Breast epithelium (tissue), 4 donors: ENCODE measurements at places on chromosomes 13 and 19.
A peak's percentile ranks its signal among the peaks of the same experiment; 100 is the strongest.

DNA sequence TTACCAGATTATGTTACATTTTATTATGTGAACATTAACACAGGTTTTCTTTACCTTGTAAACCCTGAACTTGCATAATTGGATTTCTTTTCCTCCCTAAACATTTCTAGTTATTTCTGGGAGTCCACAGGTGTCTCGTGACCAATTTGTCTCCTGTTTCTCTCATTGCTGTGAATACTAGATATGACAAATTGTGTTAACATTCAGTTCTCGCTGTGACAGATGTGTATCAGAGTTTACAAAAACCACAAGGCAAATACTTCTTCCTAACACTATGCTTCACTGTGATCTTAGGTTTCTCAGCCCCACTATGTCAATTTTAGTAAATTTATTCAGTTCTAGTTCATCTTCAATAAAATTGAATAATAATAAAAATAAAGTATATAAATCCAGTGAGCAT is 1554.9 kb downstream of the EFNB2 start:
- no peak overlapping the region for H3K4me3 ChIP-seq
- H3K4me1 ChIP-seq = no peaks in the 10 kb centered on the region
- no peak for DNase-seq
- H3K27ac ChIP-seq = no peak overlapping the region
- no peaks in the 10 kb centered on the region for H3K27me3 ChIP-seq

GRCh38 chr13:98284679-98285078 is 107.6 kb upstream of the RNF113B start:
- no peak overlapping the region for H3K27ac ChIP-seq
- H3K36me3 ChIP-seq = no peaks in the 10 kb centered on the region
- H3K27me3 ChIP-seq = no peaks in the 10 kb centered on the region
- H3K4me1 ChIP-seq = no peaks in the 10 kb centered on the region

DNA sequence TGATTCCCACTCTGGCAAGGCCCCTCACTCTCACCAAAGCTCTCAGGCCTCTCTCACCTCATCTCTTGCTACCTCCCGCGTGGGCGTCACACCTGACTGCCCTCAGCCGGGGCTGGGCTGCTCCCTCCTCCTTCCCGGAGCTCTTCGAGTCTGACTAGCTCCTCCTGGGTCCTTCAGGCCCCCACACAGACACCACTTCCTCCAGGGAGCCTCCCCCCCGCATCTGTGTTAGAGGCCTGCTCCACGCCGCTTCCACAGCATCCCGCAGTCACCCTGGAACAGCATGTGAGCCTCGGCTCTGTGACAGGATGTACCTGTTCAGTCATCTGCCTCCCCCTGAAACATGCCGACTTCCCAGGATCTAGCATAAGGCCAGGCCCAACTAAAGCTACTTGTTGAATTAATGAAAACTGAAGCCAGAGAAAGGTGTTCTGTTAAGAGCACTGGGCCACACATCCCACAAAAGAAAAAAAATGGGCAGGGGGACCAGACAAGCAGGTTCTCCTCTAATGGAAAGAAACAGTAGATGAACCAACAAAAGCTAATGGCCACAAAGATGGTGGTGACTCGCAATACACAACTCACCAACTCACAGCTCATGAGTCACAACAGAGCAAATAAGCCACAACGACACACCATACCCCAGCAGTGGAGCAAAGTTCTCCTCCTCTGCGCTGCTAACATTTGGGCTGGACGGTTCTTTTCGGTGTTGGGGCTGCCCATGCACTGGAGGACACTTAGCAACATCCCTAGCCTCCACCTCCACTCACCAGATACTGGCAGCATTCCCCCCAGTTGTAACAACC is 3.0 kb downstream of the PPP6R1 start:
- no peaks in the 10 kb centered on the region for H3K27me3 ChIP-seq
- peak overlapping the region; percentile 50 for H3K4me3 ChIP-seq
- H3K27ac ChIP-seq = peak overlapping the region; percentile 43
- peaks cover 9% of the 10 kb centered on the region for H3K4me1 ChIP-seq

DNA sequence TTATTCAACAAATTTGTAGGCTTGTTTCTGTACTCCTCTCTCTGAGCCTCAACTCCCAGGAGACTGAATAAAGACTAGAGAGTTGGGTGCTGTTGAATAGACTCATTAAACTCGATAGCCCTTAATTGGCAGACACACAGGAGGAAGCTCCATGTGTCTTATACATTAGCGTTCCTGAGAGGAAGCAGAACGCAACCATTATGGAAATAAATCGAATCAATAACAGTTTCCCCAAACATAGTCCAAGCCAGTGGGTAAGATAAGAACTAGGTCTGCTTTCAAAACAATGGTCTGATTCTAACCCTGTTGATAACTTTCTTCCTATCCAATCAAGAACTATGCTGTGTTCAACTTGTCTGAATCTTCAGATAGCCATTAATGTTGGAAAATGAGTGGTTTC is 118.1 kb upstream of the FNDC3A start:
- H3K27me3 ChIP-seq = no peaks in the 10 kb centered on the region
- H3K4me1 ChIP-seq = no peaks in the 10 kb centered on the region
- H3K27ac ChIP-seq = no peak overlapping the region
- no peak overlapping the region for H3K4me3 ChIP-seq
- no peaks in the 10 kb centered on the region for H3K36me3 ChIP-seq
- DNase-seq = no peak

DNA sequence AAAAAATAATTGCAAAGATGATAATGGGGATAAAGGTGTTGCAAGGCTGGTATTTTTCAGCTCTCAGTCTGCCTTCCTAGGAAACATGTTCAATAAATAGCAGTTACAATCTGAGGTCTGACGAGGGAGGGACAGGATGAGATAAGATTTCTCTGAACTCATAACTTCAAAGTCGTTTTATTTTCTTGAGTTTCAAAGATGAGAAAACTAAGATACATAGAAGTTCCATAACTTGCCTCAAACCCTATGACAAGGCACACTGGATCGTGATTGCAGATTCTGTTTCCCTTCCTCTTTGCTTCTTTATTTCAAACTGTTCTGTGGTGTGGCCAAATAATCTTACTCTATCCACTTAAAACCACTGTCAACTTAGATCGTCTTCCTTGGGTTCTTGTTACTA is 327.2 kb downstream of the GPC5 start:
- H3K27me3 ChIP-seq = no peaks in the 10 kb centered on the region
- DNase-seq = no peak
- H3K36me3 ChIP-seq = no peaks in the 10 kb centered on the region
- no peak overlapping the region for H3K4me3 ChIP-seq
- H3K4me1 ChIP-seq = no peaks in the 10 kb centered on the region
- H3K27ac ChIP-seq = no peak overlapping the region

DNA sequence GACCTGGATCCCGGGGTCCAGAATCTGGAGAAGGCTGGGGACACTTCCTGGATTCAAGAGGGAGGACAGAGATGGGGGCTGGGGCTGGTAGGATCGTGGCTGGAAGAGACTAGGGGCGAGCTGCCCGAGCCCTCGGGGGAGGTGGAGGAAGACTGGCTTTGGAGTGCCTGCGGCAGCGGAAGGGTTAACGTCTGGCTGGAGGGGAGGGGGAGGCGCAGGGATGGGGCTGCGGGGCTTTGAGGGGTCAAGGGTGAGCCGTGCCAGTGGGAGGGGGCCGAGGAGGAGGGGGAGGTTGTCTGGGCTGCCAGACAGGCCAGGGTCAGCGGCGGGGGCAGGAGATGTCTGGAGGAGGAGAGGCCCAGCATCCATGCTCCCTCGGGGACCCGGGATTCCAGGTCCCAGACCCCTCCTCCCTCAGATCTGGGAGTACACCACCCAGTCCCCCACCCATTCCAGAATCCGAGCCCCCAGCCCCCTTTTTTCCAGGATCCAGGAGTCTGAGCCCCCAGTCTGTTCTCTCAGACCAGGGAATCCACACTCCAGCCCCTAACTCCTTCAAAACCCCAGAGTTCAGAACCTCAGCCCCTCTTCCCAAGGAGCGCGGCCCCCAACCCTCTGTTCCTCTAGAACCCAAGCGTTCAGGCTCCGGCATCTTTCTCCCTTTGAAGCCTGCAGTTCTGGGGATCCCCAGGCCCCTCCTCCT is 3.2 kb upstream of the SPACA6 start:
- peaks cover 12% of the 10 kb centered on the region for H3K4me1 ChIP-seq
- no peaks in the 10 kb centered on the region for H3K27me3 ChIP-seq
- H3K27ac ChIP-seq = peak overlapping the region; percentile 96
- H3K36me3 ChIP-seq = no peaks in the 10 kb centered on the region
- DNase-seq = no peak

GRCh38 chr19:58581227-58582141 is 8.3 kb upstream of the MZF1 start:
- no peaks in the 10 kb centered on the region for H3K4me1 ChIP-seq
- peak overlapping the region; percentile 68 for H3K27ac ChIP-seq
- no peaks in the 10 kb centered on the region for H3K36me3 ChIP-seq
- no peak for DNase-seq
- no peak overlapping the region for H3K4me3 ChIP-seq

DNA sequence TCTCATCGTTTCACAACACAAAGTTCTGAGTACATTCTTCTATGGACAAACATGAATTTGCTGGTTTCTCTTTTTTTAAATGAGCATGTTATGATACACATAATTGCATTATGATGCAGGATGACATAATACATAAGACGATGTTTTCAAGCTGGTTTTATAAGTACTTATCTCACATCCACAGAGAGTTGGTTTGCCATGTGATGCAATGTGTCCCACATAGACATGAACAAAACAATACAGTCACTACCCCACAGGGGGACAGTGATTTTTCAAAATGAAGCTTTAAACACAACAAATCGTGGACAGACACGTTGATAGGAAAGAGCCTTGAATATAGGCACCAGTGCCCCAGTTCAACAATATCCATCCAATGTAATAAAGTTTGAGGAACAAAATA is 447.1 kb downstream of the KLF12 start:
- no peaks in the 10 kb centered on the region for H3K27me3 ChIP-seq
- no peaks in the 10 kb centered on the region for H3K4me1 ChIP-seq
- H3K4me3 ChIP-seq = no peak overlapping the region
- DNase-seq = no peak
- H3K27ac ChIP-seq = no peak overlapping the region

GRCh38 chr13:43251961-43252360 is 228.6 kb downstream of the DNAJC15 start:
- no peak overlapping the region for H3K4me3 ChIP-seq
- H3K4me1 ChIP-seq = no peaks in the 10 kb centered on the region
- H3K36me3 ChIP-seq = no peaks in the 10 kb centered on the region

DNA sequence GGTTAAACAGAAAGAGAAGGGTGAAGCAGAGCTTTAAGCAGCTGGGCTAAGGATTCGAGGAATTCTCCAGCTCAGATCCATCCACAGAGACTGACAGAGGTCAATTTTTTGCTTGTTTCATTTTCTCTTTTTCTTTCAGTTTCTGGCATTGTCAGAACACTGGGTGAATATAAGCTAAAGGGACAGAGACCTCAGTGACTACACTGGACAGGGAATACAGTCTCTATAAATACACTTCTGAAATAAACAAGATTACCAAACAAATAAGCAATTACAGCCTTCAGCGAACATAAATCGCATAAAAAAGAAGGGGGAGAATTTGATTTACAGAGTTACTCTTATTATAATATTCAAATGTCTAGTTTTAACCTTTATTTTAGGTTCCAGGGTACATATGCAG is 3.7 kb upstream of the ZNF441 start:
- no peak for DNase-seq
- H3K27ac ChIP-seq = no peak overlapping the region

- no peak overlapping the region for H3K27ac ChIP-seq
- H3K4me3 ChIP-seq = no peak overlapping the region
- no peaks in the 10 kb centered on the region for H3K36me3 ChIP-seq
- DNase-seq = no peak
- no peaks in the 10 kb centered on the region for H3K27me3 ChIP-seq
- no peaks in the 10 kb centered on the region for H3K4me1 ChIP-seq
Measured at GRCh38 chr19:16801600-16802013, 27.6 kb upstream of the SIN3B start.

DNA sequence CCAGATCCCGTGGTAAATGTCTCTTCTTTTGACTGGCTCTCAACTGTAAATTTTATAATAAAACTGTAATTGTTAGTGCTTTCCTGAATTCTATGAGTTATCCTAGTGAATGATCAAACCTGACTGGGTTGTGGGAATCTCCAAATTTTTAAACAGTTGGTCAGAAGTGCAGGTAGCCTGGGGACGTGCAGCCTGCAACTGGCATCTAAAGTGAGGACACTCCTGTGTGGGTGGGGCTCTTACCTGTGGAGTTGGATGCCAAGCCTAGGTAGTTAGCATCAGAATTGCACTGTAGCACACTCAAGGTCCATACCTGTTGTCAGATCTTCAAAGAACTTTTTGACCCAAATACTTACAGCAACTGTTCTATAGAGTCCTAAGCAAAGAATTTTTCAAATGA is 207.1 kb upstream of the NBEA start:
- no peak overlapping the region for H3K4me3 ChIP-seq
- no peaks in the 10 kb centered on the region for H3K27me3 ChIP-seq
- no peaks in the 10 kb centered on the region for H3K4me1 ChIP-seq
- no peak overlapping the region for H3K27ac ChIP-seq

GRCh38 chr13:52010890-52011631 is at the start of gene ATP7B:
TSS of gene ATP7B (minus strand) at chr13:52011450. CDS start at chr13:52011337, 113 bp downstream.
- no peaks in the 10 kb centered on the region for H3K36me3 ChIP-seq
- DNase-seq = no peak
- H3K27me3 ChIP-seq = no peaks in the 10 kb centered on the region

GRCh38 chr19:42108527-42109389 is 23.5 kb downstream of the POU2F2 start:
- H3K4me1 ChIP-seq = no peaks in the 10 kb centered on the region
- no peak overlapping the region for H3K27ac ChIP-seq
- H3K4me3 ChIP-seq = no peak overlapping the region
- no peaks in the 10 kb centered on the region for H3K27me3 ChIP-seq
- DNase-seq = no peak

GRCh38 chr13:102440259-102440936 is 38.5 kb upstream of the FGF14 start:
- no peaks in the 10 kb centered on the region for H3K4me1 ChIP-seq
- H3K4me3 ChIP-seq = no peak overlapping the region
- no peak for DNase-seq
- no peaks in the 10 kb centered on the region for H3K36me3 ChIP-seq
- H3K27me3 ChIP-seq = no peaks in the 10 kb centered on the region

- peak overlapping the region; percentile 76 for H3K27ac ChIP-seq
- H3K4me1 ChIP-seq = no peaks in the 10 kb centered on the region
- no peaks in the 10 kb centered on the region for H3K36me3 ChIP-seq
- no peak overlapping the region for H3K4me3 ChIP-seq
Measured at GRCh38 chr13:110250258-110250891, 56.6 kb downstream of the COL4A1 start.

GRCh38 chr13:49571299-49572240 is 13.8 kb downstream of the RCBTB1 start:
- H3K4me1 ChIP-seq = no peaks in the 10 kb centered on the region
- H3K27me3 ChIP-seq = no peaks in the 10 kb centered on the region
- DNase-seq = no peak
- no peaks in the 10 kb centered on the region for H3K36me3 ChIP-seq

GRCh38 chr13:113851480-113851803 is 12.4 kb downstream of the GAS6 start:
- H3K36me3 ChIP-seq = no peaks in the 10 kb centered on the region
- H3K4me1 ChIP-seq = peaks cover 9% of the 10 kb centered on the region
- DNase-seq = no peak
- no peaks in the 10 kb centered on the region for H3K27me3 ChIP-seq

GRCh38 chr13:52779103-52779502 is 39.5 kb upstream of the CNMD start:
- H3K27me3 ChIP-seq = no peaks in the 10 kb centered on the region
- H3K4me3 ChIP-seq = no peak overlapping the region
- no peak for DNase-seq
- H3K36me3 ChIP-seq = no peaks in the 10 kb centered on the region
- no peaks in the 10 kb centered on the region for H3K4me1 ChIP-seq

- no peaks in the 10 kb centered on the region for H3K4me1 ChIP-seq
- no peak overlapping the region for H3K27ac ChIP-seq
- no peaks in the 10 kb centered on the region for H3K36me3 ChIP-seq
- no peaks in the 10 kb centered on the region for H3K27me3 ChIP-seq
- no peak for DNase-seq
- H3K4me3 ChIP-seq = no peak overlapping the region
Measured at GRCh38 chr13:32883474-32883873, 132.7 kb upstream of the KL start.
